Stimulated activated CD4-positive, alpha-beta T cell treated with anti-CD3 and anti-CD28 coated beads, Interleukin-12 subunit alpha, Interleukin-12 subunit beta, amount 100 ng/mL, for 24 hours (primary cell): ENCODE measurements at places on chromosomes 5 and 9.

DNA sequence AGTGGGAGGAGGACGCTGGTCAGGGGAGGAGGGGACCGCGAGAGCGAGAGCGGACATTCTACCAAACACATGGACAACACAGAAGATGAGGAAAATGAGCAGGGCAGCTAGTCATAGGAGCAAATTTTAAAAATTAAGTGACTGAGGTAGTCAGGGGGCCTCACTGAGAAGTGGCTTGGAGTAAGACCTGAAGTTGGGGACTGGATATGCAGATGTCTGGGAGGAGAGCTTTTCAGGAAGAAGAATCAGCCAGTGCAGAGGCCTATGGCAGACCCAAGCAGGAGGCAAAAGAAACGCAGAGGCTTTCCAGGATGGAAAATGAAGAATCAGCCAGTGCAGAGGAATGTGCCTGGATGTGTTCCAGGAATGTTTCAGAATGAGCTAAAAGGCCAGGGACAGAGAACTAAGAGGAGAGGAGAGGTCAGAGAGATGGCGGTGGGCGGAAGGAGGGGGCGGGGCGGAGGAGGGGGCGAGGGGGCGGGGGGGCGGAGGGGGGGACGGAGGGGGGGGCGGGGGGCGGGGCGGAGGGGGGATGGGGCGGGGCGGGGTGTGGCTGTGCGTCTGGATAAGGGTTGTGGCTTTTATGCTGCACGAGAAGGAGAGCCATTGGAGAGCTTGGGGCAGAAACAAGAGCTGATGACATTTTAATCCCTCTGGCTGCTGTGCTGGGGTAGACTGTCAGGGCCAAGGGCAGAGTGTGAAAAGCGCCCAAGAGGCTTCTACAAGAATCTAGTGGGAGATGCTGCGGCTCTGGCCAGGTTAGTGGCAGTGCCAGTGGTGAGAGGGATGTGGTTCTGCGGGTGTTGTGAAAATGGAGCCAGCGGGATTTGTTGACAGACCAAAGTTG is 129.6 kb downstream of the KCNIP1 start:
- DNase-seq = no peak

DNA sequence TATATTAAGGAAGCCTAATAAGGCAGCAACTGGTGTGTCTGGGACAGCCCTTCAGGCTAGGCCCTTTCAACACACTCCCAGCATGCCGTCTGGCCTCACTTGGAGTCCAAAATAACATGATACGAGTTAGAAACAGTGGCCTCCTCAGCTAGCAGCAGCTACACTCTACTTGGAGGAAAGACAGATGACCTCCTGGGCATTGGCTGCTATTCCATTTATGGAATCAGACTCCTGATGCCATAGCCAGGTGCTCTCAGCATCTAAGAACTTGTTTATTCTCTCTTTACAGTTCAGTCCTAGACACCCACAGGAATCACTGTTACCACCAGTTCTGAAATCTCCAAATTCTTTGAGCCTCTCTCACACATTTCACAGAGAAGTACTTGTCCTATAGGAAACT is 31.8 kb downstream of the RUSC2 start:
- DNase-seq = no peak

DNA sequence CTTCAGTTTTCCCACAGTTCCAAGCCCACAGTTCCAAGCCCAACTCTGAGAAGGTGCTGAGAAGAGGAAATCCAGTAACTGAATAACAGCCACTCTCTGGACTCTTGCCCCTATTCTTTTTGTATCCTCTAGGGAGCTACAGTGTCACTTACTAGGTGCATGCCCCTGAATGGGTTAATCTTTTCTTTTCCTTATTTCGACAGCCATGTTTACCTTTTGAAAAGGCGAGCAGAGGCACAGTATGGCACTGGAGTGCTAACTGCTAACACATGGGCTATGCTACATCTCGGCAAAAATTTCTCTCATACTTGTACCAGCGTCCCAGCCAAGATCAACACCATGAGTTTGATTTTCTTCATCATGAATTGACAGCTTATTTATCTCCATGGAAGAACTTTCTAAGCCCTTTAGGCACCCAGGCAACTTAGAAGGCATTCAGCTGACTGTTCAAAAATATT is 222.6 kb downstream of the EBF1 start:
- DNase-seq = no peak

- DNase-seq = no peak
Measured at GRCh38 chr5:65880496-65881072, 45.8 kb upstream of the ERBIN start.

GRCh38 chr9:91421128-91421765 is 2.4 kb downstream of the NFIL3 start:
- no peak for DNase-seq
